ENCODE measurements at places on chromosomes 4 and X. TPM values are rescaled to one million over a fixed set of nuclear protein-coding genes. Genes with fewer than 3 reads are reported as not detected.

The WNK3 gene
- total RNA-seq = 0.17 TPM

The DOK7 gene
- total RNA-seq = 0.17 TPM

The RPS6KA6 gene
- 3.1 TPM for total RNA-seq

The TMEM255A gene
- total RNA-seq = under 0.01 TPM

The F8A2 gene
- total RNA-seq = 1.7 TPM

The CXorf49 gene
- not detected for total RNA-seq

The G6PD gene
- total RNA-seq = 141 TPM

The TLR8 gene
- not detected for total RNA-seq

The SMARCA1 gene
- 78.2 TPM for total RNA-seq

The PLP1 gene
- 1.5 TPM for total RNA-seq

The TRIM2 gene
- total RNA-seq = 127 TPM

The EXOC1 gene
- 63.5 TPM for total RNA-seq

Data from smooth muscle cell of trachea (primary cell).